Stimulated activated CD4-positive, alpha-beta T cell treated with anti-CD3 and anti-CD28 coated beads, TNF-alpha, amount 100 ng/mL, for 48 hours (primary cell): ENCODE measurements at places on chromosomes 6 and 20.
A peak's percentile ranks its signal among the peaks of the same experiment; 100 is the strongest.

- DNase-seq: no peak
Observed at GRCh38 chr6:141752677-141753076, 380.0 kb upstream of the GJE1 start.

GRCh38 chr6:164164876-164165275, 750.4 kb downstream of the QKI start:
- DNase-seq: no peak

- no peak for DNase-seq
Observed at GRCh38 chr6:15621203-15622044, 41.4 kb downstream of the DTNBP1 start.

GRCh38 chr6:104182811-104183210, 676.9 kb downstream of the HACE1 start:
- DNase-seq: no peak

- DNase-seq: no peak
Observed at GRCh38 chr6:142414462-142415250, 112.8 kb downstream of the ADGRG6 start.

DNA sequence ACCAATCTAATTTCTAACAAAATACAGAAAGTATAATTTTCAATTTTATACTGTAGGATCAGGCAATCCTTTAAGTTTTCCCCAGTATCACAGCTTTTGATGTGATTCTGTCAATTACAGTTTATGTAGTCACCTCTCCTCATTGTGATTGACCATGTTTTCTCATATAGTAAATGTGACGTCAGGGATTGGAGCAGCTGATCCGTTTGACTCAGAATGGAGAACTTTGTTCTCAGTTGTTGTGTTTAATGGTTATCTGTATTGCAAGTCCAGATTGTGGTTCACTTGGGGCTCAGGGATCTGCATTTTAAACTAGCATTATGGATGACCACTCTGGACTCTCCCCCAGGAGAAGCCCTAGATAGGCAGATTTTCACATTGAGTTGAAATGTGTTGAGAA, 90.6 kb downstream of the DNAH8 start:
- no peak for DNase-seq

DNA sequence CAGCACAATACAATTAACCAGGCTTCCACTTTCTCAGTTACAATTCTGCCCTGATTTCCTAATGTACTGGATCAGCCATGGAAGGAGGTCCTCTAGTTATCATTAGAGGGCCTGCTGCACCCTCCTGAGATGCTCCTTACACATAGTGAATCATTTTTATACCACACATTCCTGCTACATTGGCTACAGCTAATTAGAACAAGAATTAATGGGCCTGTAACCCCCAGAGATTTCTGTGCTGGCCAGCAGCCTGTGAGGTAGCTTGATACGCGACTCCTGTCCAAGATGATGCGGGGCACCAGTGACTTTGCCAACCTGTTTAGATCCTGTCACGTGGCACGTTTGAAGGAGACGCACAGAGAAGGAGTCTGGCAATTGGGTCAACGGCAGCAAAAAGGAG, 422.8 kb downstream of the EPM2A start:
- DNase-seq: no peak

DNA sequence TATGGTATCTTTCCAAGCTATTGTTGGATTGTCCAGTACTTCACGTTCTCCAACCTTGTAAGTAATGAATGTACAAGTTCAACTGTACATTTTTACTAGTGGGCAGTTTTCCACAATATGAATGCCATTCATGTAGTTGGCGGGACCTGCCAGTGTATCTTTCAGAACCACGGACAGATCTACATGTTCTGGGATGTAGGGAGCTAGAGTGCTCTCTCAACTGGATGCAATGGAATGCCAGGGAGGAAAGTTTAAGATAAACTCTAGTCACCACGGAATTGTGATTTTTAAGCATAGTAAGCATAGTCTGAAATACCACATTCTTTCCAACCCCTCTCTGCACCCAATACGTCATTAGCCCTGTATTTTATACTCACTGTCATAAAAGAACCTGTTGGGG, 21.5 kb upstream of the HLA-C start:
- DNase-seq: no peak

DNA sequence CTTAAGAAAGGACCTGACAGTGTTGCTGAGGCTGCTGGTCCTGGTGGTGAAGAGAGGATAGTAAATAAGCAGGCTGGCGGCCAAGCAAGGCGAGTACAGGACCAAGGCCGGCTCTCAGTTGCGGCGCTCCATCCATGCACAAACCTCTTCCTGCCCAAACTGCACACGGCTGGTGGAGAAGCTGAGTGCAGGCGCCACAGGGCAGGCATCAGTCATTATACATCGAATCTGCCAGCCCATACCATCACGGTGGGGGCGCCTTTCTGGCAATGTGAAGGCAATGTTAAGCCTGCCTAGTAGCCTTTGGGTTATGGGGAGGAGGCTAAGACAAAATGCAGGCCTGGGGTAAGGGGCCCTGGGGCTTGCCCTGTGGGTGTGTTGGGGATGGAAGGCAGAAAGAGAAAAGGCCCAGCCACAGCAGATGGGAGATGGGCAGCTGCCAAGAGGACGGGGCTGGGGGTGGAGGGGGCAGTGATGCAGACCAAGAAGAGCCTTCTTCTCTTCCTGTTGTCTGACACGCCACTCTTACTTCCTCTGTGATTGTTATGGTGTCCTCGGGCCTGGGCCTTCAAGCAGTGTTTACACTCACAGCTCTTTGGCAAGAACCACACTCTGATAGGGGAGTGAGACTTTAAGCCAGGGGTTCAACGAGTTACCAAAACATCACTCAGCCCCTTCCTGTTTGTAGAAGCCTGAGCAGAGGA, 20.3 kb upstream of the KCNK16 start:
- no peak for DNase-seq

GRCh38 chr6:51908243-51908642, 179.2 kb downstream of the PKHD1 start:
- DNase-seq: no peak

- DNase-seq: no peak
Observed at GRCh38 chr6:57190140-57190539, 18.0 kb downstream of the BAG2 start.

GRCh38 chr20:38863024-38863851, 57.7 kb downstream of the PPP1R16B start:
- DNase-seq: no peak

- no peak for DNase-seq
Observed at GRCh38 chr6:37804586-37804985, 14.9 kb upstream of the ZFAND3 start.

GRCh38 chr20:732727-733126, 35.6 kb downstream of the SLC52A3 start:
- DNase-seq: no peak

DNA sequence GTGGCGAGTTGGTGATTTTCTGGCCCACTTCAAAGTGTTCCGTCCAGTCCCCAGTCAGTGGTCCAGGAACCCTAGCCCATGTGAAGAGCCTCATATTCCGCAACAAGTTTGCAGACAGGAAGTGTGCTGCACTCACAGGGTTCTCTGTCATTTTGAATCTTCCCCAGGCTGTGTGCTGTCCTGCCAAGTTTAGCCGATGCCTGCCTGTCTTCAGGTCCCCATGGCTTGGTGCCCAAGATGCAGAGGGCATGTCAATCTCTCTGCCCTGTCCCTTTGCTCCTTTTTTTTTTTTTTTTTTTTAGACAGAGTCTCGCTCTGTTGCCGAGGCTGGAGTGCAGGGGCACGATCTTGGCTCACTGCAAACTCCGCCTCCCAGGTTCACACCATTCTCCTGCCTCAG, 69.9 kb upstream of the ATXN1 start:
- no peak for DNase-seq

DNA sequence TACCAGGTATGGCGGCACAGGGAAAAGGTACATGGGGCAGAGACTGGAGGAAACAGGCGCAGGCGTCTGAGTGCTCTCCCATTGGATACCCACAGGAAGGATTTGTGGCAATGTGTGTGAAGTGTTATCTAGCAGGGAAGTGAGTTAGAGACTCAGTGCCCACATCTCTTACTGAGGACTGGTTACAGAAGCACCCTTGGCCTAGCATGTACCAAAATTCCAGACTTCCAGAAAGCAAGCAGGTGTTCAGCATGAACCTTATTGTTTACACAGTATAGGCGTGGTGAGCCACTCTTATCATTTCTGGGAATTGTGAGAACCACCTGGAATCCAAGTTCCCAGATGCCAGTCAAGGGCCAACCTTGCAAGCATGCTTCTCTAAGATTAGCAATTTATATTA, 14.2 kb downstream of the MANBAL start:
- DNase-seq: no peak

DNA sequence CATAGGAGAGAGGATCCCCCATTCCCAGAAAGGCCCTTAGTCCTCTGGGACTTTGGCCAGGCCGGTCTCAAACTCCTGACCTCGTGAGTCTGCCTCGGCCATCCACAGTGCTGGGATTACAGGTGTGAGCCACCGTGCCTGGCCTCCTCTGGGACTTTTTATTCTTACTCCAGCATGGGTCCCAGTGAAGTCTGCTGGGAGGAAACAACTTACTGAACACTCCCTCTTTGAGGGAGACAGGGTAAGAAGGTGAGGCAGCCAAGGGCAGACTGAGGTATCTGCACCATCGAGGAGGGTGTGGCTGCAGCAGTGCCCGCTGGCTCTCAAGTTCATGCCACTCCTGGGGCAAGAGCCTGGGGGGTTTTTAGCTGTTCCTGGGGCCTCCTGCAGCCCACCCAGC, 2.4 kb downstream of the BAK1 start:
- no peak for DNase-seq

GRCh38 chr20:38985603-38986170, 23.5 kb downstream of the DHX35 start:
- no peak for DNase-seq

DNA sequence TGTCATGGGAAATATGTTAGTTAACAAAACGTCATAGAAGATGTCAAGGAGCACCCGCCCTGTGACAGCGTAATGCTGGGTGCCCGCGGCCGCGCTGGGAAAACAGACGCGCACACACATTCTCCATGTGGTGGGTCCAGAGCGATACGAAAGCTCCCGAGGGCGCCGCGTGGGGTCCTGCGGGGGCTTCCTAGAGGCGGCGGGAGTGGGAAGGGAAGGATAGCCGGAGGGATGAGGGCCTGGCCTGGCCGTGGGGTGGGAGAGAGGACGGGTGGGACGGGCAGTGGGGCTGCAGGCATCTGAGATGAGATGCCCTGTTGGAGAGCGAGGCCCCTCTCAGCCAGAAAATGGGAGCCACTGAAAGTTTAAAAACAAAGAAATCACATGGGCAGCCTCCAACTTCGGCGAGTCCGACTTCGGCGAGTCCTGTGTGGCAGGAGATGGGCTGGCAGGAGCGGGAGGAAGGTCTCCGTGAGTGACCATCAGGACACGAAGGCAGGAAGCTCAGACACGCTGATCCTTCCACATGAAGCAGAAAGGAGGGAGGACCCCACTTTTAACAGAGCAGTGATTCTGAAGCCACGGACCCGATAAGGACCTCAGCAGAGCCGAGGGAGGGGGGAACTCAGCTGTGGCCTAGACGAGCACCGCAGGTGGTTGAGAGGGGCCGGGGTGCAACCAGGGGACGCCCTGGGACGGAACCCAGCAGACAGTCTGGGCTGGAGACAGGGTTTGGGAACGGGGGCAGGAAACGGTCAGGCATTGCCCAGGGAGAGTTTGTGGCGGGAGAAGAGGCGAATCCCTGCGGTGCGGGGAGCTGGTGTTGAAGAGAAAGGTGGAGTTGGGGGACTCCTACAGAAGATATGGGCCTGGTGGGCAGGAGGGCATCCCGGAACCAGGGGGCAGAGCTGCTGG, 114.1 kb upstream of the FRMD1 start:
- DNase-seq: no peak

DNA sequence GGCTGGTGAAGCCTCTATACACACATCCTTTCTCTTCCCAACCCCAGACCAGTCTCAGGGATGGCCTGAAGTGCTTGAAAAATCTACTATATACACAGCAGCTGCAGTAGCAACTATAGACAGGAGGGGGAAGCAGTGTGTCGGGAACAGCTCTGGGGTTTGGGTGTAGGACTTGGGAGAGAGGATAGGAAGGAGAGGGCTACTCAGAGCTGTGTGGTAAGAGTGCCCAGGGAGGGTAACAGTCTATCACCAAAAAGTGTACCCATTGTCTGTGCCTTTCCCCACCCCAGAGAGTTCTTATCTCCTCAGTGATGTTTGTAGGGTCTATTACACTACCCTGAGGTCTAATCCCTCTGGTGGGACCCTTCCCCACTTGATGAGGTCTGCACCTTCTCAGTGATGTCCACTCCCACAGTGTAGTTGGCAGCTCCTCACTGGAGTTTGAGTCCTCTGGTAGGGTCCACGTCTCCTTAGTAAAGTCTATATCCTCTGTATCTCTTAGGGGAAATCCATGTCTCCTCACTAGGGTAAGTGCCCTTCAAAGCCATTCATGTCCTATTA, 1.5 kb upstream of the GGT7 start:
- peak; percentile 47 for DNase-seq

DNA sequence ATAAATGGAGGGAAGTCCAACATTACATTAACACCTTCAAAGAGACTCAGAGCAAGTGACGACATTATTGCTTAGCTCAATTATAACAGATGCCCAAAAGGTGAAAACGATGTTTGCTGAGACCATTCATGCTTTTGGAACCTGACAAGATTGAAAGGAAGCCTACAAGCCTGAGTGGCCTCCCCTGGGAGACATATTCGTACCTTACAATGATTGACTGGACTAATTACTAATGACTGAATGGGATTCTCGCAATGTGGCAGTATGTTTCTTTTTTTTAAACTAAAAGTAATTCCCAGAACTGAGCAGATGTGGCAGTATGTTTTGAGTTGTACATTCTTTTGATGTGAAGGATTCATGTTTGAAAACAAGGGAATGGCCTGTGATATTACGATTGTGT, 49.9 kb downstream of the VEGFA start:
- no peak for DNase-seq

DNA sequence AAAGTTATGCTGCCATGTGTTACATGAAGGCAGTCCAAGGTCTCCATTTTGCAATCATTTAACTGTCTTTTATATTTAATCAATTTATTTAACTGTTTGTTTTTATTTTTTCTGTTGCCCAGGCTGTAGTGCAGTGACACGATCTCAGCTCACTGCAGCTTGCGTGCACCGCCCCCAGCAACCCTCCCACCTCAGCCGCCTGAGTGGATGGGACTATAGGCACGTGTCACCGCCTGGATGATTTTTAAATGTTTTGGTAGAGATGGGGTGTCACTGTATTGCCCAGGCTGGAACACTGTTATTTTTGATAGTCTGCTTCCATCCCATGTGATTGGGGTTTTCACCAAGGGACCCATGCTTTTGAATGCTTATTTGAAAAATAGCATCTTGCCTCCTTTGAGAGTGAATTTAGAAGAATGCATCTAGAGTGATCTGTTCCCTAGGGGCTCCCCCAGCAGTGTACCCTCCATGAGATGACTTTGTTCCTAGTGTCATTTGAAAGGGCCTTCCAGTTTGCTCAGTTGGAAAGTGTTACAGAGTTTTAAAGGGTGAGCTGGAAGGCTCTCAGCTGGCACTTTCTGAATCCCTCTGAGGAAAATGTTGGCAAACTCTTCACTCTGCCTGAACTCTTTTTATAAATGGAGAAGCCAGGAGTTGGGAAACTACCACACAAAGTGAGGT, 143.4 kb downstream of the JARID2 start:
- DNase-seq: no peak

GRCh38 chr6:89172131-89172530, 26.3 kb downstream of the PM20D2 start:
- no peak for DNase-seq
